PC-3 (cell line): ENCODE measurements at places on chromosomes 7 and 10.

GRCh38 chr10:104349623-104350126 lies 4.0 kb upstream of the CFAP58 start:
- H3K27ac ChIP-seq: peak overlapping the region; percentile 53
- peak; percentile 68 for DNase-seq
- peaks cover 41% of the 10 kb centered on the region for H3K4me1 ChIP-seq
- no peaks in the 10 kb centered on the region for H3K27me3 ChIP-seq
- no peaks in the 10 kb centered on the region for H3K36me3 ChIP-seq

DNA sequence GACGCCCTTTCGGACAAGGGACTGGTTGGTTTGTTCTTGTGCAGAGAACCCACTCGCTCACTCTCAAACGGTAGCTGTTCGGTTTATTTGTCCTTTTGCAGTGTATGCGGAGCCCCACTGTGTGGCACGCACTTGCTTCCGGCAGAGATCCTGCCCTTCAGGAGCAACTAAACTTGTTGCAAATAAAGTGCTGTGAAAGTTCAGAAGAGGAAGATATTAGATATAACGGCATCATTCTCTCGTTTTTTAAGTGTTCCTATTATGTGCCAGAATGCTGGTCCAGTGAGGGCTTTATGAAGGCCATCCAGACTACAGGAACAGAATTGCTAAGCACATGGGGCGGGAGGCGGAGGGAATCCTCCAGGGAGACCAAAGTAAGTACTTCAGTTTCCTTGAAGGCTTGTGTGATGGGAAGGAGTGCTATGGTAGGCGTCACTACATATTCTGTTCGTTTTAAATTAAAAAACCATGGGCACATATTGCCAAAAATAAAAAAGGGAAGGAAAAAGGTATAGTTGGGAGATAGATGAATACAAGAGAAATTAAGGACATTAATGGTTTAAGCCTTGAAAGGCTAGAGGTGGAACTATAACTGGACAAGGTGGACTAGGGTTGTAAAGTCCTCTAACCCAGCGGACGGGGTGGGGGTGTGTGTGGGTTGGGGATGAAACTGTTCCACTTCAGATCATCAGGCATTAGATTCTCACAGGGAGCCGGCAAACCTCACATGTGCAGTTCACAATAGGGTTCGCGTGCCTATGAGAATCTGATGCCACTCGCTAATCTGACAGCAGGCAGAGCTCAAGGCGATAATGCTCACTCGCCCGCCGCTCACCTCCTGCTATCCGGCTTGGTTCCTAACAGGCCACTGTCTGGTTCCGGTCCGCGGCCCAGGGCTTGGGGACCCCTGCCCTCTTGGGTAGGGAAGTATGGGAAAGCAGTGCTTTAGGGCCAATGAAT lies 704 bp upstream of the ERLIN1 start:
- H3K36me3 ChIP-seq: peaks cover 11% of the 10 kb centered on the region
- peaks cover 33% of the 10 kb centered on the region for H3K4me1 ChIP-seq
- H3K27me3 ChIP-seq: no peaks in the 10 kb centered on the region
- H3K4me3 ChIP-seq: peak overlapping the region; percentile 83
- peak overlapping the region; percentile 61 for H3K27ac ChIP-seq

GRCh38 chr7:111074748-111075146 lies 16.2 kb upstream of the LRRN3 start:
- no peak for DNase-seq
- no peak overlapping the region for H3K27ac ChIP-seq
- peaks cover 4% of the 10 kb centered on the region; the same call in 1 of the 2 replicates for H3K4me1 ChIP-seq
- H3K36me3 ChIP-seq: no peaks in the 10 kb centered on the region

DNA sequence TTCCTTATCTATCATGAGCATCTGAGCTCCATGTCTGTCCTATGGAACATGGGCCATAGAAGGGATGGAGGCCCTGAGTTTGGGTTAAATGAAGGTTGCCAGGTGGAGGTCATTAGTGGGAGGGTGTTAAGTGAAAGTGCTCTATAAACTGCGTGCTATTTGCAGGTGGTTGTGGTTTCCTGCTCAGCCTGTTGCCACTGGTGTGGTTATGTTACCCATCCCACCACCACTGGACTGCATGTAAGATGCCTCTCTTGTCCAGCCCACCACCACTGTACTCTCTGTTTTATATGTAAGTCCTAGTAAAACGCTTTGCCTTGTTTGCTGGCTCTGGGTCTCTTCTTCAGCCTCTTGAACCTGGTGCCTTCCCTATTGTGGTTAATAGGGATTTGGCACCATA lies 711.2 kb downstream of the SORCS3 start:
- no peak for DNase-seq
- no peaks in the 10 kb centered on the region for H3K27me3 ChIP-seq
- H3K4me1 ChIP-seq: no peaks in the 10 kb centered on the region
- H3K36me3 ChIP-seq: no peaks in the 10 kb centered on the region
- no peak overlapping the region for H3K4me3 ChIP-seq

GRCh38 chr10:60704471-60704870 lies 73.8 kb upstream of the CDK1 start:
- H3K4me1 ChIP-seq: peaks cover 7% of the 10 kb centered on the region; the same call in 1 of the 2 replicates
- H3K27ac ChIP-seq: no peak overlapping the region
- H3K4me3 ChIP-seq: no peak overlapping the region
- H3K36me3 ChIP-seq: no peaks in the 10 kb centered on the region
- no peaks in the 10 kb centered on the region for H3K27me3 ChIP-seq

DNA sequence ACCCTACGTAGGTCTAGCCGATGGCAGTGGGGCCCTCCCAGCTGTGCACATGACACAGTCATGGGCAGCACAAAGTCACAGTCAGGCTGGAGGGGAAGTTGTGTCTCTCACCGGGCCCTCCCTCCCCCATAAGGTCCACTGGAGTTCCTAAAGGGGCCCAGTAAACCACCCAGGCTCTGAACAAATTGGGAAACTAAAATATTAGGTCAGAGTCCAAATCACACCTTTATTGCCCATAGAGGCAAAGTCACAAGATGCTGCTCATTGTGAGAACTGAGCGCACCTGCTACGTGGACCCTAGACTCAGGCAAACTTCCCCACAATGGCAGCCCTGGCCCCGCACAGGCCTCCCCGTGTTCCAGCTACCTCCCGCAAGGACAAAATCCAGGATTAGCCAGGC lies 45.2 kb upstream of the SH2B2 start:
- H3K27ac ChIP-seq: no peak overlapping the region
- no peak for DNase-seq
- 0 out of 2 replicates have a peak, but pooled peaks cover 3% of the 10 kb centered on the region for H3K36me3 ChIP-seq
- no peak overlapping the region for H3K4me3 ChIP-seq
